Adipocyte (in vitro differentiated cells): ENCODE measurements at places on chromosomes 2 and 18.

- DNase-seq, result peak; percentile 29
Observed at GRCh38 chr2:6929196-6929819, 12.1 kb downstream of the RNF144A start.

GRCh38 chr2:1743396-1744150 is 742 bp downstream of the PXDN start:
- DNase-seq, result peak; percentile 71

DNA sequence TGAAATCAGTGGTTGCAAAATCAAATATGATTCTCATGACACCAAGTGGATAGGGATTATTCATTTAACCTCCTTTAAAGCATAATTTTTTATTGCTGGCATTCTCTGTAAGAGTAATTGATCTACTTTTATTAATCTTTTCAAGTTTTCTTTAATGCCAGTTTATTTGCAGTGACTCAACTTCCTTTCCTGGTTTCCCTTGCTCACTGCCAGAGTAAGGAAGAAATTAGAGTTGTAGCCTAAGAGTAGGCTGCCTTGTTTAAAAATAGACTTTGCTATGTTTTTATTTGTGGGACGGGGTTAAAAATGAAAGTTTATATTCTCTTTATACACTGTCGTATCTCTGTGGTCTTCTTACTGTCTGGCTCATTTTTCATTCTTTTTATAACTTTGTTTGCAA is 148.6 kb downstream of the WDR7 start:
- no peak for DNase-seq

GRCh38 chr2:235937936-235938335 is 230.2 kb downstream of the GBX2 start:
- DNase-seq, result no peak

DNA sequence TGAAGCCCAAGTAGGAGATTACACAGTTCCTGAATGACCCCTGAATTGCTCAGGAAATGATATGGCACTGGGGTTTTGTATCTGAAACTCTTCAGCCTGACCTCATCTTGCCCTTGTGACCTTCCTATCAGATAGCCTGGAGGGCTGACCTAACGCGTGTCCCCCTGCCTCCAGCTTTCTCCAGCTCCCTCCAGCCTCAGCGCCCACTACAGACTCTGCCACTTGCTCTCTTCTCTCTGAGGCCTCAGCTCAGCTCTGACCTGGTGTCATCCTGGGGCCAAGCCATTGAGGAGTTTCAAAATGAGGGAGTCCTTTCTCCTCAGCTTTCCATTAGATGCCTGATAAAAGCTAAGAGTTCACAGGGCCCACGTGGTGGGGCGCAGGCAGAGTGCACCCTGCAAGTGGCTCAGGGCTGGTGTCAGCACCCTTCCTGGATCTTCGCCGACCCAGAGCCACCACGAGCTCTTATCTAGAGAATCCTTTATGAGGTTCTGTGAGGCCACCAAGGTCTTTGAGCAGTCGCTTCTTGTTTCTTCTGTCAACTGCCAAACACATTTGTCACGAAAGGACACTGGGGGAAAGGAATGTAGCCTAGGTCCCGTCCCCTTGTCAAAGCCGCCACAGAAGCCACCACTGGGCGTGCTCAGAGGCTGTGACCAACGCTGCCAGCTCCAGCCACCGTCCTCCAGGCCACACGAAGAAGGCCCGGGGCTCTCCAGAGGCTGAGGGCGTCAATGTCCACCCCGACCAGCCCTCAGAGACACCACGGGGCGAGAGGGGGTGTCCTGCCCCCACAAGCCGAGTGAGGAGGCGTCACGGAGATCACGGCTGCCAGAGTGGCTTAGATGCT is 131.3 kb upstream of the GPC1 start:
- DNase-seq, result no peak

DNA sequence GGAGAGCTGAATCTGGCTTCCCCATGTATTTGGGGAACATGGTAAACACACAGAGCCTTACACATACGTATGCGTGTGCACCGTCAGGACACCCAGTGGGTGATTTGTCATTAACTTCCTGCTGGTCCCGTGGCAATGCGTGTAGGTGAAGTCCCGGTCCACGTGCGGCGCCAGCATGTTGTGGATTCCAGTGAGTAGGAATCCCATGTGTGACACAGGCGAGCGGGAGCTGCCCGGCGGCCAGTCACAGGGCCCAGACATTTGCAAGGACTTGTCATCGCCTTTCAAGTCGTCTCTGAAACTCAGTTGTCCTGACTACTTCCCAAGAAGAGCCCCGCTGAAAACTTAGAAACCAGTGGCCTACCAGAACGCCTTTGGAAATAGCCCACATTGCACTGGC is 102.0 kb downstream of the RNF144A start:
- DNase-seq, result no peak

- DNase-seq, result peak; percentile 80
Observed at GRCh38 chr2:128408349-128409305, 90.0 kb upstream of the HS6ST1 start.
